ENCODE measurements at places on chromosomes 5 and 9. TPM values are rescaled to one million over a fixed set of nuclear protein-coding genes. Genes with fewer than 3 reads are reported as not detected.

ZBED3 gene
- 0.04 TPM for total RNA-seq

DNA sequence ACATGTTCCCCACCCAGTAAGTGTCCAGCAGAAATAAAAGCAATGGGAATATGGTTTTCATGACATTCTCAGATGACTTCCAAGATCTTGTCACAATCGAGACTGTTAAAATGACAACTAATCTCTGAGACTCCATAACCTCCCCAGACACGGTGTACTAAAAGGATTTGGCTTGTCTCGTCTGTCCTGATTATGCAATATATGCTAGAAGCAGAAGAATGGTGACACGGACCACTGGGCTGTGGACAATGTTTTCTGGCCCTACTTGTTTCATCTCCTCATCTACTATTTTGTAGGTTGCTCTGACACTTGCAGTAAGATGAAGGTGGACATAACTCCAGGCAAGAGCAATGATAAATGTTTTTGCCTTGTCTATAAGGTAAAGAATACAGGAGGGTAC lies 56.6 kb downstream of the BNC2 start:
- no peak for ATAC-seq

MSX2 gene
- total RNA-seq: not detected

C5orf58 gene
- not detected for total RNA-seq

DNA sequence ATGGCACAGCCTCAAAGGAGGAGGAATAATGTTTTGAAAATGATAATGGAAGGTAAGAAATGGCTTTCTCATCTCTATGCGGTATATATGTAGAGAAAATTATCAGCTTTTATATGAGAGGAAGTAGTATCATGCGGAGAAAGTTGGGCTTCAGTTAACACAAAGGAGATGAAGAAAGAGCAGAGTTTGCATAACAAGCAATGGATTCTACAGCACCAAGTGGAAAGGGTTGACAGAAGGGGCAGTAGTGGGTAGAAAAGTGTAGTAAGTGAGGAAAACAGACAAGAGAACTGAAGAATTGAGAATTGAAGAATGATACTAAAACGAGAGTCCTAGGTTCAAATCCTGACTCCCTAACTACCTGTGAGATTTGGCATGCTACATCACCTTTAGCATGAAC lies 51.0 kb downstream of the GNG10 start:
- ATAC-seq: no peak

- ATAC-seq: no peak
Measured at GRCh38 chr5:115857057-115857479, 15.3 kb downstream of the AP3S1 start.

SNX2 gene
- total RNA-seq: 38.3 TPM

GRCh38 chr9:120531683-120532300 lies 48.2 kb downstream of the CDK5RAP2 start:
- ATAC-seq: no peak

GRCh38 chr5:78213799-78214198 lies 80.7 kb downstream of the AP3B1 start:
- ATAC-seq: no peak

DNA sequence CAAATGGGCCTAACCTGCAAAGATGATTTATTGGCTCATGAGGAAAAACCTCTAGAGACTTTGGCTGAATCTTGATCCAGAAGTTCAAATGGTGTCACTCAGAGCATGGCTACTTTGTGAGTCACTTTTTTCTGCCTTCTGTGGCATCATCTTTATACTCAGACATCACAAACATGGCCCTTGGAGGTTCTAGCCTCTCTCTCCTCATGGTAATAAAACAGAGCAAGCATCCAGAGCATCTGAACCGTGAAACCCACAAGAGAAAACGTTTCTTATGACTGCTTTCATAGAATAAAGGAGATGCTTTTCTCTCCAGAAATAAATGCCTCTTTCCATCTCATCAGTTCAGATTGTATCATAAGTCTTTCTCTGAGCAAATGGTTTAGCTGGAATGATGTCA lies 780.3 kb downstream of the KCTD16 start:
- no peak for ATAC-seq

DNA sequence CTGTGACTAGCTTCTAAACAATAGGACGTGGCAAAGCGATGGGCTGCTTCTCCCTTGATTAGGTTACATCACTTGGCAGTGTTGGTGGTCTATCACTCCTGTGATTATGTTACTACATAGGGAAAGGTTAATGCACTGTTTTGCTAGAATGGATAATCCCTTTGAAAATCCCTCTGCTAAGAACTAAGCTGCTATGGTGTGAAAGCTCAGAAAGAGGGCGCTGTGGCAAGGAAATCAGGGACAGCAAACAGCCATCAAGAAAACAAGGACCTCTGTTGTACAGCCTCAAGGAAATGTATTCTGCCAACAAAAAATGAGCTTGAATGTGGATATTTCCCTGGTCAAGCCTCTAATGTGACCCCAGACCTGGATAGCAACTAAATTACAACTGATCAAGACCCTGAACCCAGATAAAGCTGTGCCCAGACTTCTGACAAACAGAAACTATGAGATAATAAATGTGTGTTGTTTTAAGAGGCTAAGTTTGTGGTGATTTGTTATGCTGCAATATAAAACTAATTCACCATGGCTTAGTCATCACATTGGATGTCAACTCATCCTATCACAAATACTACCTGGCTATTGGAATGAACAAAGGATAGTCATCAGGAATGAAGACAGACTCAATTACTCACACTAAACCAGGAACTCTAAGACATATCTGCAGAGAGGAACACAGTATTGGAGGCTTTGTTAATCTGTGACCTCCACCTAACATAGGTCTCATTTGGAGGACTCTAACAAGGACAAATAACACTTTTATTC lies 1215.9 kb downstream of the EFNA5 start:
- no peak for ATAC-seq

GRCh38 chr5:137086342-137086741 lies 412.8 kb downstream of the SPOCK1 start:
- no peak for ATAC-seq

GFRA3 gene
- total RNA-seq: not detected

- no peak for ATAC-seq
Measured at GRCh38 chr9:120365386-120365785, 214.6 kb downstream of the CDK5RAP2 start.

DNA sequence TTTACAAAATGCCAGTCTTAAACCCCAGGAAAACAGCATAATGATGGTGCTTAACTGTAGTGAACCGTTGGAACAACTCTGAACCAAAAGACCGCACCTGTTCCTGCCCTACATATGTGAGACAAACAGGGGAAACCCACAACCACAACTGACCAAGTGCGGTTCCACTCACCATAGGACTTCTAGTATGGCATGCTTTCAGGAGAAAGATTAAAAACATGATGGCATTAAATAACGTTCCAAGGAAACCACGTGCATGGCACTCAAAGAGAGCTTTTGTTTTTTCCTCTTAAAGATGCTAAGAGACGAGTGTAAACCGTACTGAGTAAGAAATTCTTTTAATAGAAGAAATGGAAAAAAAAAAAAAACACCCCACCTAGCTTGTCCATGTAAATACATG lies 119.8 kb downstream of the SSBP2 start:
- peak; percentile 78 for ATAC-seq

OSMR gene
- 0.26 TPM for total RNA-seq

CNTNAP3 gene
- total RNA-seq: not detected

RNF208 gene
- 7.4 TPM for total RNA-seq

ACOT12 gene
- not detected for total RNA-seq

GRCh38 chr5:81856948-81857928 lies 106.3 kb upstream of the SSBP2 start:
- no peak for ATAC-seq

DNA sequence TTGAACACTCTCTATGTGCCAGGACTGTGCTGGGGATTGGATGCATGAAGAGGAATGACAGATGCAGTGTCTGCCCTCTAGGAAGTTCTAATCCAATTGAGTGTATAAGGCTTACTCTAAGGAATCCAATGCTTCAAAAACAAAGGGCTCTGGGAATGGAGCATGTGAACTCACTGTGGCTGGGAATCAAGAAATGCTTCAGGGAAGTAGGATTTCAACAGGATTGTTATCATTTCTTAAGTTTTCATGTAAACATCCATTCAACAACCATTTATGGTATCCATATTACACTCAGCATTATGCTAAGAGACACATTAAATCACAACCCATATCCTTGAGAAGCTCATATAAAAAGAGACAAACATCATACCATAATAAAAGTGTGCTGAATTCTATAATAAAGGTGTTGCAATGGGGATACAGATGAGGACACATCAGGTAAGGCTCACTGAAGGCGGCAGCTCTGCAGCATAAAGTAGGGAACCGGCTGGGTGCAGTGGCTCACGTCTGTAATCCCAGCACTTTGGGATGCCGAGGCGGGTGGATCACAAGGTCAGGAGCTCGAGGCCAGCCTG lies 11.3 kb downstream of the SIL1 start:
- no peak for ATAC-seq

GRCh38 chr9:126860757-126861466 lies 473 bp downstream of the ZBTB34 start:
- peak; percentile 47 for ATAC-seq

CARD9 gene
- 6.4 TPM for total RNA-seq

DNA sequence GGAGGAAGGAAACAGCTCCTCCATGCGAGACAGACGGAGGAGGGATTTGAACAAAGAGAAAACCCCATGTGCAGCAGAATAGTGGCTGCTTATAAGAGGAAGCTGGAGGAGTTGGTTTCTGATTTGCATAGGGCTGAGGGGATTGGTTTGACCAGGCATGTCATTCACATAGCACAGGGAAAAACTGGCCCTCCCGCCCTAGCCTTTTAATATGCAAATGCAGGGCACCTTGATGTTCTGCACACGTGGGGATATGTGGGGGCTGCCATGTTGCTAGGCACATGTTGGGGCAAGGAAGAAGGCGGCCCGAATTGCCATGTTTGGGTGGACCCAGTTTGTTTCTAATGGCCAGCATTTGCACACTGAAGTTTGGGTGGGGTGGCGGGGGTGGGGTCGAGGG lies 42.2 kb downstream of the OSMR start:
- no peak for ATAC-seq

DNA sequence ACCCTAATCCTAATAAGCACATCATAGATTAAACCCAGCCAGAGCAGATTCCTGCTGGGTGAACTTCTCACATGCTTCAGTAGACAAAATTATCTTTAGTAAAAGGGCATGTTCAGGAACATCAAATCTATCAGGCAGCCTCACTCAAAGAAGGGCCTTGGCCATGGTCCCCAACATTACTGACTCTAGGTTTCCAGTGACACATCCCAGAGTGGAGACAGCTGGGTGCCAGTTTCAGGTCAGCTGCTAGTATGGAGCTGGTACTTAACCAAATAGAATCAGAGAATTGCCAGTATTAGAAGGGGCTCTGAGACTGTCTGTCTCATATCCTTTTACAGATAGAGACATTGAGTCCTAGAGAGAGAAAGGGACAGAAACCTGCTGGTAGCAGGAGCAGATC lies 44.1 kb upstream of the GALNT10 start:
- ATAC-seq: no peak

- no peak for ATAC-seq
Measured at GRCh38 chr5:158273035-158273434, 414.1 kb upstream of the CLINT1 start.

GRAMD2B gene
- 8.0 TPM for total RNA-seq

GRCh38 chr5:32165597-32165996 lies 8.5 kb downstream of the GOLPH3 start:
- ATAC-seq: no peak

GRCh38 chr5:169777159-169777558 lies 140.1 kb downstream of the DOCK2 start:
- ATAC-seq: no peak

- no peak for ATAC-seq
Measured at GRCh38 chr5:169152453-169152852, 148.5 kb downstream of the SLIT3 start.

- ATAC-seq: no peak
Measured at GRCh38 chr5:125496393-125496792, 750.0 kb upstream of the ZNF608 start.
